Mesenteric fat pad (tissue), 1 donor: ENCODE measurements at places on chromosomes 6 and 20. TPM values are rescaled to one million over a fixed set of nuclear protein-coding genes. Genes with fewer than 3 reads are reported as not detected.

SLPI gene
- 16.5 TPM for total RNA-seq

NRSN1 gene
- not detected for total RNA-seq

TSBP1 gene
- total RNA-seq = not detected

C20orf204 gene
- total RNA-seq = 0.74 TPM

- DNase-seq = no peak
Measured at GRCh38 chr6:111105578-111105977, 18.3 kb downstream of the SLC16A10 start.

DNA sequence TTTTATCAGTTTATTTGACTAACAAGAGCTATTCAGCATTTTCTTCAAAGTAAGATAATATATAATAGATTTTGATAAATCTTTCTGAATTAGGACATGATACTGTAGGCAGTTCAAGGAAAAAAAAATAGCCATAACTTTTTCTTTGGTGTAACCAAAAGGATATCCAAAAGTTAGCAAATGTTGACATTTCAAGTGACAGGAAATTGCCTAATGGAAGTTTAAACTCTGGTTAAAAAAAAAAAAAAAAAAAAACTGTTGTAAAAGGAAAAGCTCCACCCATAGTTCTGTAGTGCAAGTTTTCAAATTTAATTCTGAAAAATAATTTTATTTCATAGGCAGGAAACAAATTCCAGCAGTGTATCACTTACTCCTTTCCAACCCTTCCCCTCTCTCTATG is 18.8 kb downstream of the HEBP2 start:
- DNase-seq = no peak

DNA sequence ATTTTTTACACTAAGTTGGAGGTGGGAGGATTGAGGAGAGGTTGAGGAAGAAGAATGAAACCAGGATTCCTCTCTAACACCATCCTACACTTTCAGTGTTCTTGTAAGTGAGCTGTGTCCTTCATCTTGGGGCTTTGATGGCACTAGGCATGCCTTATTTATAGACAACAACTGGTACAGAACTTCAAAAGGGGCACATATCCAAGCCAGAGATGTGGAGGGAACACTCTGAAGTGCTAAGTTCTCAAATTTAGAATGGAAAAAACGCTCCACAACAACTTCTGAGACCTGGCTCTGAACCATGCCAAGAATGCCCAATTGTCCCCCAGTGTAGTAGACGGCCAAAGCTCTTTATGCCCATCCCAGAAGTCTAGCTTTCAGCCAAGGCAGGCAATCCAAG is 16.2 kb upstream of the PKHD1 start:
- no peak for DNase-seq

DNA sequence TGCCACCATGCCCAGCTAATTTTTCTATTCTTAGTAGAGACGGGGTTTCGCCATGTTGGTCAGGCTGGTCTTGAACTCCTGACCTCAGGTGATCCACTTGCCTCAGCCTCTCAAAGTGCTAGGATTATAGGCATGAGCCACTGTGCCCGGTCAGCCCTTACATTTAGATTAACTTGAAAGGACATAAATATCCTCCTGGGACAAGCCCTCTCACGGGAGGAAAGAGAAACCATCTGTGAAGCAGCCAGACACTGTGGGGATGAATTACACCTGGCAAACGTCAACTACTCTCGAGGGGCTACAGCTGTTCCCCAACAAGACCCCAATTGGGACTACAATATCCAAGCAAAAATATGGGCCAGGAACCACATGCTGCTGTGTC is 32.7 kb upstream of the SAMHD1 start:
- DNase-seq = no peak
